ENCODE measurements at places on chromosomes 4 and X.

DNA sequence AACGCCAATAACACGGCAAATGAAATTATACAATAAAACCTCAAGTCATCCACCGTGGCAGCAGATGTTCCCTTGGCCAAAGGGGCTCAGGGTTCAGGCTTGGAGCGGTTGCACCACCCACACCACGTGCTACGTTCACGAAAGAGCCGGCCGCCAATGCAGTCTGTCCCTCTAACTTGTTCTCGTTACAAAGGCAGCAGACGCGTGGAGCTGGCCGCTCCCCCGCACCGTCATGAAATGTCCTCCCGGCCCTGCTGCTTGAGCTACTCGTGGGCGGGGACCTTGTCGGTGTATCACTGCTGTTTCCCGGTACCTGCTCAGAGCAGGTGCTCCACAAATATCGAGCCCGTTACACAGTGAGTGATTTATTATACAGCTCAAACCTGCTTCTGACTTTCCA, 36.4 kb upstream of the MAN2B2 start:
- DNase-seq, result no peak

DNA sequence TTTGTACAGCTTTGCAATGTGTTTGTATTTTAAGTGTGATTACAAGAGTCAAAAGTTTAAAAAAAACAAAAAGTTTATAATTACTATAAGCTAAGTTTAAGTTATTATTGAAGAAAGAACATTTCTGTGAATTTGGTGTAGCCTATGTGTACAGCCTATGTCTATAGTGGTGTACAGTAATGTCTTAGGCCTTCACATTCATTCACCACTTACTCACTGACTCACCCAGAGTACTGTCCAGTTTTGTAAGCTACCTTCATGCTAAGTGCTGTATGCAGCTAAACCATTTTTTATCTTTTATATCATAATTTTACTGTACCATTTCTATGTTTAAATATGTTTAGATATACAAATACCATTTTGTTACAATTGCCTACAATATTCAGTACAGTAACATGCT, 182.3 kb downstream of the RPA4 start:
- no peak for DNase-seq

DNA sequence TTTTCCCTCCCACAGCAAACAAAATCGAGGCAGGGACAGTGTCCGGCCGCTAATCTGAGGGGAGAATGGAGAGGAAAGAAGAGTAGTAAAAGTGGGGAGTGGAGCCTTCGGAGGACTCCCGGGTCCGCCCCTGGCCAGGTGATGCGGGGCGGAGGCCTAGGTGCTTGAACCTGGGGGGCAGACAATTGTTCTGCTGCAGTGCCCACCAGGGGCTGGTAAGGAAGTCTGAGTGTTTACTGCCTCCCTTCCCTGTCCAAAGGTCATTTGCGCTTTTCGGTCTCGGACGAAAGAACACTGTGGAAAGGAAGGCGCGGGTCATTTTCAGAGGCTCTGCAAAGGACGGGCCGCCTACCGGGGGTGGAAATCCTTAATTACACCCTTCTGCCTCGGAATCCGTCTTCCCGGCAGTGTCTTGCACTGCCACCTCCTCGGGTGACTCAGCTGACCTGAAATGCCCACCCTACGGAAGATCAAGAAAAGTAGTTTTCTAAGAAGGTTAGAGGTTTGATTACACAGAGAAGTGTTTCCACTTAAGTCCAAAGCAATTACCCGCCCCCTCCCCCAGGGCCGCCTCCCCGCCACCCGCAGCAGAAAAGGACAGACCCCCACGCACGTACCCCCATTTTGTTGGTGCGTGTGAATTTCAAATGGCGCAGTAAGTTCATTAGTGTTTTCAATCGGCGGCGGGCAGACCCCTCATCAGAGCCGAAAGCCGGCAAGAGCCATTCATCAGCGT, 99.9 kb upstream of the TENM3 start:
- no peak for DNase-seq

GRCh38 chr4:96504386-96504785, 664.5 kb downstream of the PDHA2 start:
- no peak for DNase-seq

DNA sequence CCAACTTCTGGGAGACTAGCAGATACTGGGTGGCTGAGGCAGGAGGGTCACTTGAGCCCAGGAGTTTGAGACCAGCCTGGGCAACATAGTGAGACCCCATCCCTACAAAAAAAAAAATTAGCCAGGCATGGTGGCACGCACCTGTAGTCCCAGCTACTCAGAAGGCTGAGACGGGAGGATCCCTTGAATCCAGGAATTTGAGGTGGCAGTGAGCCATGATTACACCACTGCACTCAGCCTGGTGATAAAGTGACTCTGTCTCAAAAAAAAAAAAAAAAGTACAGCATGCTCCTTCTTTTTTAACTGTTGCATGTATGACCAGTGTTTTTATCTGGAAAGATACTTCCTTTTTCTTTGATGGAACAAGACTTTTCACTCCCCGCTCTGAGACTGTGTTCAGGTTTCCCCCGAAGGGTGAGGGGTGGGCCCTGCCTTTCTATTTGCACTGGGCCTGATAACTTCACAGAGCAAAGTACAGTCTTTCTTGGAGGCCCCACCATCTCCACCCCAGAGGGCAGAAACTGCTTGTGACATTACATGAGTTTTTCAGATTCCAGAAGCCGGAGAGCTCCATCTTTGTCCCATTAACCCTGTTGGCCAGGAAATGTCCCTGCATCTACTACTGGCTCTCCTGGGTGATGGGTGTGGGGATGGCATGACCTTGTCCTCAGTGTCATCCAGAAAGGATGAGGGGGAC, 35.2 kb downstream of the NYX start:
- no peak for DNase-seq

GRCh38 chr4:78568640-78569305, 17.2 kb downstream of the ANXA3 start:
- DNase-seq, result no peak

- no peak for DNase-seq
Observed at GRCh38 chr4:159777689-159778088, 674.8 kb downstream of the RAPGEF2 start.

DNA sequence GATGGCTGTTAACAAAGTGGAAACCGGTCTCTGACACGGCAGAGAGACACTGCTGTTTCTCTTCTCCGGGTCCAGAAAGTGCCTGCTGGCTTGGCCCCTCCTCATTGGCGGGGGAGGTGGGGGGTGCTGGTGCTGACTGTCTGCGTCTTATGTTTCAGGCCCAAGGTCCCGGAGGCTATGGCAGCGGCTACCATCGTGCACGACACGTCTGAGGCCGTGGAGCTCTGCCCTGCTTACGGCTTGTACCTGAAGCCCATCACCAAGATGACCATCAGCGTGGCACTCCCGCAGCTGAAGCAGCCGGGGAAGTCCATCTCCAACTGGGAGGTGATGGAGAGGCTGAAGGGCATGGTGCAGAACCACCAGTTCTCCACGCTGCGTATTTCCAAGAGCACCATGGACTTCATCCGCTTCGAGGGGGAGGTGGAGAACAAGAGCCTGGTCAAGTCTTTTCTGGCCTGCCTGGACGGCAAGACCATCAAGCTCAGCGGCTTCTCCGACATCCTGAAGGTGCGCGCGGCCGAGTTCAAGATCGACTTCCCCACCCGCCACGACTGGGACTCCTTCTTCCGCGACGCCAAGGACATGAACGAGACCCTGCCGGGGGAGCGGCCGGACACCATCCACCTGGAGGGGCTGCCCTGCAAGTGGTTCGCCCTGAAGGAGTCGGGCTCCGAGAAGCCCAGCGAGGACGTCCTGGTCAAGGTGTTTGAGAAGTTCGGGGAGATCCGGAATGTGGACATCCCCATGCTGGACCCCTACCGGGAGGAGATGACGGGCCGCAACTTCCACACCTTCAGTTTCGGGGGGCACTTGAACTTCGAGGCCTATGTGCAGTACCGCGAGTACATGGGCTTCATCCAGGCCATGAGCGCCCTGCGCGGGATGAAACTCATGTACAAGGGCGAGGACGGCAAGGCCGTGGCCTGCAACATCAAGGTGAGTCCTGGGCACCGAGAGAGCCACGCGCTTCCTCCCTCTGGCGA, 2.2 kb downstream of the AKAP17A start:
- no peak for DNase-seq

GRCh38 chrX:130039847-130040246, 57.4 kb downstream of the BCORL1 start:
- no peak for DNase-seq

GRCh38 chr4:76955182-76955581, 5.6 kb downstream of the SEPTIN11 start:
- DNase-seq, result no peak

GRCh38 chrX:72478351-72478750, 94.3 kb downstream of the HDAC8 start:
- no peak for DNase-seq

DNA sequence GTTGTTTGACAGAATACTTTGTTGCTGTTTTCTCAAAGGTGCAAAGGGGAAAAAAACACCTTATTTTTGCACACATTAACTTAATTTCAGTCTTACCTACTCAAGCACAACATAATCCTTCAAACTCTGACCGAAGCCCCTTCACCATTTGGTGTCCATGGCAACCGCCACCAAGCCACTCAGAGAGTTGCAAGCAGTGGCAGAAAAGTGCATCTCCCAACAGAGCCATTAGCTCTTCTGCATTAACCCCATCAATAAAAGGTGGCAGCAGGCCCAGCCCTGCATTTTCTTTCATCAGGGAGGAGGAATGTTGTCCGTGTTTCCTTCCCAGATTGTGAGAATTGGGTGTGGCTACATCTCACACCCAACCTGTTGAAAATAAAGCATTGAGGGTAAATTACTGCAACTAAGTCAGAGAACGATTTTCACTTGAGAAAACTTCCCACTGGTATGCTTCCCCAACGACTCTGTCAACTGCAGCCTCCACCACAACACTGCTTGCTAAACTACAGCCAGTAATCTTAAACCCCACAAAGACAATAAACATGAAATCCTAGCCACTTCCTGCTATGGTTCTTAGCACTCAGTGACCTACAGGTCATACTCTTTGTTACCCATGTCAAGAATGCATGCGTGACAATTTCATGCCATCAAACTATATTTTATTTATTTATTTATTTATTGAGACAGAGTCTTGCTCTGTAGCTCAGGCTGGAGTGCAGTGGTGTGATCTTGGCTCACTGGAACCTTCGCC, 154.0 kb downstream of the GRIA3 start:
- DNase-seq, result no peak

DNA sequence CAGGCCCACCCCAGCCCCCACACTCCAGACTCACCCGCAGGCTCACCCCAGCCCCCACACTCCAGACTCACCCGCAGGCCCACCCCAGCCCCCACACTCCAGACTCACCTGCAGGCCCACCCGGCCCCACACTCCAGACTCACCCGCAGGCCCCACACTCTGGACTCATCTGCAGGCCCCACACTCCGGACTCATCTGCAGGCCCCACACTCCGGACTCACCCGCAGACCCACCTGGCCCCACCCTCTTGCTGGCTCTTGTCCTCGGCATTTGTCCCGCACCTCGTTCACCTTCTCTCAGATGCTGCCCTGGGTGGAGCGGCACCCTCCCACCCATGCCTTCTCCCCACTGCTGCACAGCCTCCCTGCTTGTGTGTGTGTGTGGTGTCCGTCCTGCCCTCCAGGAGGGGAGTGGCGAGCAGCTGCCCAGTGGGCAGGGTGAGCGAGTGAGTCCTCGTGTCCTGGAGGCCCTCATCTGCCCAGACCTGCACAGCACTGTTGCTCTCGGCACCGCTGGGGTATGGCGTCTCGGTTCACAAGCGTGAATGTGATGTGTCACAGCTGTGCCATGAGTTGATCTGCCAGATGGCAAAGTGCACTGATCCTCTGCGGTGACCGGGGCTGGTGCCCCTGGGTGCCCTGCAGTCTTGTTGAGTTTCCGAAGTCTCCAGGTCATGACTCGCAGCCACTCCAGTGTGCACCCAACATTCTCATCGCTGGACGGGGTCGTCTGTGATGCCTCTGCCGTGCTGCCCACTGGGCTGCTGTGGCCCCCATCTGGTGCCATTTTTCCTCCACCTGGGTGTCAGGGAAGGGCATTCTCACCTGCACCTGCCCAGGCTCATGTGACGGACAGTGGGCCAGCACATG, 27.7 kb downstream of the MAEA start:
- DNase-seq, result no peak

- no peak for DNase-seq
Observed at GRCh38 chrX:87338510-87338909, 179.1 kb upstream of the KLHL4 start.

- no peak for DNase-seq
Observed at GRCh38 chr4:35286434-35286833, 957.9 kb downstream of the ARAP2 start.

DNA sequence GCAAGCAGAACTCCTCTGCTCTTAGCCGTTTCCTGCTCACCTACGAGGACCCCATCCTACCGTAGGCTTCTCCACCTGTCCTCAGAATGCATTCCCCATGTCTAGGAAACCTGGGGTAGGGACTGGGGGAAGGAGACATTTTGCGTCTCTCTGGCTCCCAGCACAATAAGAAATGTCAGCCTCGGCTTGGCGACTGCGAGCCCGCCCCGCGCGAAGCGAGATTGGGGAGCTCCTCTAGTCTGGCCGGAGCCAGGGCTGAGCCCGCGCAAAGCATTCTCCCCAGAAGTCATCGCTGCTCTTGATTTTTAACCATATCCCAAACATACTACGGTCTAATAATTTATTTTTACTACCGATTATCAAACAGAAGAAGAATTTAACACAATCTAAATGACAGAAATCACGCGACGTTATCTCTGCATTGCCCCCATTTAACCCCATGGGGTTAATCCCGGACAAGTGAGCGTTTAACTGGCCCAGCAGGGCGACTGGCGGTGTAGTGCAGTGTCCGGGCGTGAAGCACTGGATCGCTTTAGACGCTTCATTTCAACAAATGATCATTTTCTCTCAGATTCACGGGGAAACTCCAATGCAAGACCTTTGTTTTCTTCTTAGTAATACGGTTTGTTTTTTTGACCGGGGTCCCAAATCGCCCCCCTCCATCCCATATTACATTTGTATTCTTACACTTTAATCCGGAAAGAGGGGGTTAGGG, 8.0 kb upstream of the PITX2 start:
- DNase-seq, result no peak

DNA sequence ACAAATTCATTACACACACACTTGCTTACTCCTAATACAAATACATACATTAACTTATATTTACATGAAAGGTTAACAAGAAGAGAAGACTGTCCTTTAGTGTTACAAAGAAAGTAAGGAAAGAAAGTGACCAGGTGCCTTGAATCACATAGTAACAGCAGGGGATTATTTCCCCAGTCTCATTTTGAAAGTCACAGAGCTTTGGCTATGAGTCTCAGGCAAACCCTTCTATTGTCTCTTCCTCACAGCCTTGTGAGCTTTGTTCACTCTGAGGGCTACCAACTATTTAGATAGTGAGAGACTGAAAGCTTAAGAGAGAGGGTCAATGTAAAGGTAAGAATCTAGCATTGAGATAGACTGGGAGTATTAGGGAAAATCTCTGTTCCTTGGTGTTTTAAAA, 161.6 kb downstream of the NPNT start:
- DNase-seq, result no peak

DNA sequence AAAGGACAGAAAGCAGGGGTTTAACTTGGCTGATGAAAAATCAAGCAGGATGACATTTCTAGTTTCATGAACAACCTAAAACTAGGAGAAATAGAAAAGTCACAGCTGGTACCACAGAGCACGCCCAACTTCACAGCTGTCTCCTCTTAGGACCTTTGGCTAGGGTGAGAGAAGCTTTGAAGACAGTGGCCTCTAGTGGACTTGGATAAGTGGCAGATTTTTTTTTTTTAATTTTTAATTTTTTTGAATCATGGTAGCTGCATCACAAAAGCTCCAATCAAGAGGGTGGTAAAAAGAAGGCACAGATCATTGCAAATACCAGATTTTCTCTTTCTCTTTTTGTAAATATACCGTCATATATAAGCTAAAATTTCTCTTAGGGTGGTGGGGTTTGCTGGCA, 20.2 kb upstream of the MAP3K15 start:
- DNase-seq, result no peak

GRCh38 chr4:185872747-185873380, 60.9 kb upstream of the SORBS2 start:
- DNase-seq, result no peak
